ENCODE measurements at places on chromosomes 7 and 10. TPM values are rescaled to one million over a fixed set of nuclear protein-coding genes. Genes with fewer than 3 reads are reported as not detected.

Gene MYL10
- not detected for total RNA-seq

DNA sequence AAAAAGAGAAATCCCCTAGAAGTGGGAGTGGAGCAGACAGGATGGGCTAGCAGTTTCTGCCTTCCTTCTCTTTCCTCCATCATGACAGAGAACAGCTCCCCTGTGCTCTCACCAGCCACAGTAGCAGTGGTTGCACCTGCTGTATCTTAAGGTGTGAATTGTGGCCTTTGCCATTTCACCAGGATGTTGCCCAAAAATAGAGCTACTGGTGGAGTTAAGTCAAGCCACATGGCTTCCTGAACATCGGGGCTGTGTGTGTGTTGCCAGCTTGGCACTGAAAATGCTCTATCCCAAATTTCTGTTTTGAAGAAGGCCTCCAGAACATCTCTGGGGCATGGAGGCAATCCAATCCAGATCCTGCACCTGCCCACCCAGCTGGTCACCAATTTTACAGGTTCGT is 348.7 kb downstream of the EXOC4 start:
- no peak for DNase-seq

Gene CPN1
- total RNA-seq: not detected

GRCh38 chr10:67864607-67865371 is 19.7 kb upstream of the SIRT1 start:
- no peak for DNase-seq

GRCh38 chr7:140696024-140696679 is 356 bp upstream of the NDUFB2 start:
- peak; percentile 97 for DNase-seq

Measured in activated CD8-positive, alpha-beta T cell treated with anti-CD3 and anti-CD28 coated beads for 36 hours (primary cell).